Stimulated activated CD4-positive, alpha-beta T cell treated with anti-CD3 and anti-CD28 coated beads, Interleukin-4, amount 100 ng/mL, for 48 hours (primary cell): ENCODE measurements at places on chromosomes 7 and 10.

GRCh38 chr10:23120001-23120934, 24.9 kb downstream of the MSRB2 start:
- DNase-seq = no peak

GRCh38 chr7:41316410-41316809, 386.5 kb downstream of the INHBA start:
- no peak for DNase-seq

DNA sequence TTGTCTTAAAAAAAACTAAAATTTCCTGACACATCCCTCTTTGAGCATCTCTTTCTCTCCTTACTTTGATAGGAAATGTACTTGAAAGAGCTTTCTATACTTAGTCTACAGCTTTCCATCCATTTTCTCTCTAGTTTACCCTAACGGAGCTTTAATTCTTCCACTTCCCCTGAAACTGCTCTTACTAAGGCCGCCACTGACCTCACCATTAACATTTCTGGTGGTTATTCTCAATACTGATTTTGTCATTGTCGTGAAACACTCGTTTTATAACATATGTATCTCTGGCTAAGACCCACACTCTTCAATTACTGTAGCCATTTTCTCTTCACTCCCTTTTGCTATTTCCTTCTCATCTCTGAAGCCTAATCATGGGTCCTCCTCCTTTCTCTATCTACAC, 262.0 kb upstream of the FERD3L start:
- no peak for DNase-seq

- no peak for DNase-seq
Measured at GRCh38 chr7:91324663-91325062, 60.4 kb downstream of the FZD1 start.

- DNase-seq = no peak
Measured at GRCh38 chr7:149599636-149600206, 102.1 kb upstream of the ZNF746 start.

DNA sequence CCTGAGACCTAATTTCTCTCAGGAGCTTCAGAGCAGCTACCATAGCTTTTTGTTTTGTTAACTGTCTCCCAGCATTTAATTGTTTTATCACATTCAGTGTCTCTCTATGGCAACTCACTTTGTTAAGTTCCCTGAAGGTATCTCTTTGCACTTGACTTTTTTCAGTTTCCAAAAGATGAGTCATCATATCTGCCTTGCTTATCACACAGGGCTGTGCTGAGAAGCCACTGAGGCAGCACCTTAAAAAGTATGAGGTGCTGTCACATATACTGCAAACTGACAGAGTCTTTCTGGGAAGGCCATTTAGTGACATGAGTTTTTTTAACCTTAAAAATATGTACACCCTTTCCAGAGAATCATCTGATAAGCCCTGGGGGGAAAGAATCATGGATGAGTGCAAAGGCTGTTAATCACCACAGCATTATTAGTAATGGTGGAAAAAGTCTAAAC, 56.8 kb downstream of the PPP1R3C start:
- no peak for DNase-seq

- no peak for DNase-seq
Measured at GRCh38 chr7:48563334-48563733, 361.0 kb upstream of the CDC14C start.
